Activated B cell treated with CpG ODN at 0.5 μM for 24 hours (primary cell): ENCODE measurements at places on chromosomes 3 and 15. TPM values are rescaled to one million over a fixed set of nuclear protein-coding genes. Genes with fewer than 3 reads are reported as not detected.

The SPINT1 gene
- 8.6 and 8.7 TPM in 2 replicates for total RNA-seq

The TGM4 gene
- not detected in 2 replicates for total RNA-seq

The PPARG gene
- 0.24 TPM in 1 of 2 replicates, not detected in the other for total RNA-seq

The LRRC34 gene
- total RNA-seq, result 4.2 and 5.7 TPM in 2 replicates

The CYP11A1 gene
- not detected in 2 replicates for total RNA-seq

The TCAIM gene
- total RNA-seq, result 11.8 and 12.9 TPM in 2 replicates

The PEAK1 gene
- total RNA-seq, result 31.8 and 34.2 TPM in 2 replicates

The C3orf22 gene
- total RNA-seq, result not detected in 2 replicates

The APOD gene
- total RNA-seq, result 0.20 and 0.35 TPM in 2 replicates

The OR5AC2 gene
- not detected in 2 replicates for total RNA-seq

The ADPRH gene
- total RNA-seq, result 41.2 and 43.8 TPM in 2 replicates

The SLC9C1 gene
- 0.24 and 0.58 TPM in 2 replicates for total RNA-seq

The CCK gene
- not detected in 2 replicates for total RNA-seq

The BCL2A1 gene
- 181 and 189 TPM in 2 replicates for total RNA-seq

The HHATL gene
- total RNA-seq, result not detected in 2 replicates

The NANOGP8 gene
- 0.47 TPM in 1 of 2 replicates, not detected in the other for total RNA-seq

The DLG1 gene
- 82.6 and 102 TPM in 2 replicates for total RNA-seq

The TPRA1 gene
- total RNA-seq, result 17.5 and 18.3 TPM in 2 replicates

The NSUN3 gene
- 18.1 and 20.8 TPM in 2 replicates for total RNA-seq

The TMEM40 gene
- not detected in 2 replicates for total RNA-seq

The LCTL gene
- not detected in 2 replicates for total RNA-seq

The COLQ gene
- 0.71 and 1.2 TPM in 2 replicates for total RNA-seq

The LRTM1 gene
- not detected in 2 replicates for total RNA-seq

The ACP3 gene
- 0.84 and 0.95 TPM in 2 replicates for total RNA-seq

The GCSAM gene
- total RNA-seq, result 16.0 and 17.3 TPM in 2 replicates

The SEMA3B gene
- 0.15 TPM in 1 of 2 replicates, not detected in the other for total RNA-seq

The RNF7 gene
- total RNA-seq, result 60.7 and 62.1 TPM in 2 replicates

The GPR149 gene
- total RNA-seq, result not detected in 2 replicates

The TMOD3 gene
- 39.0 and 47.0 TPM in 2 replicates for total RNA-seq

The NAALADL2 gene
- total RNA-seq, result 0.56 TPM in 1 of 2 replicates, not detected in the other

The C3orf62 gene
- total RNA-seq, result 5.3 and 6.1 TPM in 2 replicates

The TLR9 gene
- total RNA-seq, result 10.4 and 11.4 TPM in 2 replicates
